ENCODE measurements at places on chromosomes 7 and 10.
A peak's percentile ranks its signal among the peaks of the same experiment; 100 is the strongest.

DNA sequence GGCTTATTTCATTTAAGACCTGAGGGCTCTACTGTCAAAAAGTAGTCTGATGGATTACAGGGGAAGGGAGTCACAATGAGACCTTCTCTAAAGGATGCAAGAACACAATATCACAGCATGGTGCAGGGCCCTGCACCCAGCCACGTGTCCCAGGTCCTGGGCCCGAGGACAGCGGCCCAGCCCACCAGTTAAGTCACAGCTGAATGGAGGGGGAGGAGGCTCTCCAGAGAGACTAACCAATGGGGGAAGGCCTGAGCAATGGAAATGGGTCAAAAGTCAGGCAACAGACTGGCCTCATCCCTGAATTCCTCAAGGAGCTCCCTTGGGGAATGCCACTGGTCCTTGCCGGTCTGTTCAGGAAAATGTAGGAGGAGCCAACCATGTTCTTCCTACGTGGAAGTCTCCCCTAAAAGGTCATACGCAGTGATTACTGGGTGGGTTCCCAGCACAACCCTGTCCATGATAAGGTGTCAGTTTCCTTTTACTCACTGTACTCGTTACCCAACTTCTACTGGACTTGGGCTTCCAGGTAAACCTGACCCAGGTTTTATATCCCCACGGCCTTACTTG, 28.3 kb downstream of the CCDC3 start:
- no peak for DNase-seq

GRCh38 chr10:9645404-9645803, 1372.3 kb upstream of the CELF2 start:
- DNase-seq = no peak

DNA sequence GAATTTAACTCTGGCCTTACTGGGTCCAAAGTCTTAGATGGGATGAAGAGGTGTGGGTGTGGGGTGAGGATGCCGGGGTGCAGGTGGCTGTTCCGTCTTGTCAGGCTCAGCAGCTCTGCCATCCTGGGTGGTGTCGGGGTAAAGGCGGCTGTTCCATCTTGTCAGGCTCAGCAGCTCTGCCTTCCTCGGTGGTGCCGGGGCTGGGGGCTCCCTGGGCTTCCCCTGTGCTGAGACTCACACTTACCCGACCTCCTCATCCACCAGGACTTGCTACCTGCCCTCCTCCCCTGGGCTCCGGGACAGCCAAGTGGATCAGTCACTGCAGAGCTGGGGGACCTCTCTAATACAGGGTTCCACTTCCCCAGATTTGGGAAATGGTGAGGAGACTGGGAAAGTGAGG, 244.3 kb upstream of the SHH start:
- no peak for DNase-seq

DNA sequence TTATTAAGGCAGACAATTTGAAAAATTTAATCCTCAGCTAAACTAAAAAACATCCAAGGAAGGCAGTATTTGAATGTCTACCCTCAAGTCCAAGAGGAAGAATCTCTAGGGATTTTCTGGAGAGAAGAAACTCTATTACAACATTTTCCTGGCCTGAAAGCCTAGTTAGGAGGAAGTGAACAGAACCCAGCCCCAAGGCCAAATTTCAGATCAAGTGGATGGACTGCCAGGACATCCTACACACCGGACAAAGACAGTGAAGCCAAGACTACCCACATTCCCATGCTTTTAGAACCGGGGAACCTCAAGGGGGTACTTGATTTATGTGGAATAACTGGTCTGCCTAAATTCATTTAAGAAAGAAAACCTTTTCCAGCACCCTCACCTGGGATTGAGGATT, 108.9 kb upstream of the MEOX2 start:
- DNase-seq = no peak

GRCh38 chr10:70369498-70370018, 12.9 kb downstream of the LRRC20 start:
- DNase-seq = no peak

DNA sequence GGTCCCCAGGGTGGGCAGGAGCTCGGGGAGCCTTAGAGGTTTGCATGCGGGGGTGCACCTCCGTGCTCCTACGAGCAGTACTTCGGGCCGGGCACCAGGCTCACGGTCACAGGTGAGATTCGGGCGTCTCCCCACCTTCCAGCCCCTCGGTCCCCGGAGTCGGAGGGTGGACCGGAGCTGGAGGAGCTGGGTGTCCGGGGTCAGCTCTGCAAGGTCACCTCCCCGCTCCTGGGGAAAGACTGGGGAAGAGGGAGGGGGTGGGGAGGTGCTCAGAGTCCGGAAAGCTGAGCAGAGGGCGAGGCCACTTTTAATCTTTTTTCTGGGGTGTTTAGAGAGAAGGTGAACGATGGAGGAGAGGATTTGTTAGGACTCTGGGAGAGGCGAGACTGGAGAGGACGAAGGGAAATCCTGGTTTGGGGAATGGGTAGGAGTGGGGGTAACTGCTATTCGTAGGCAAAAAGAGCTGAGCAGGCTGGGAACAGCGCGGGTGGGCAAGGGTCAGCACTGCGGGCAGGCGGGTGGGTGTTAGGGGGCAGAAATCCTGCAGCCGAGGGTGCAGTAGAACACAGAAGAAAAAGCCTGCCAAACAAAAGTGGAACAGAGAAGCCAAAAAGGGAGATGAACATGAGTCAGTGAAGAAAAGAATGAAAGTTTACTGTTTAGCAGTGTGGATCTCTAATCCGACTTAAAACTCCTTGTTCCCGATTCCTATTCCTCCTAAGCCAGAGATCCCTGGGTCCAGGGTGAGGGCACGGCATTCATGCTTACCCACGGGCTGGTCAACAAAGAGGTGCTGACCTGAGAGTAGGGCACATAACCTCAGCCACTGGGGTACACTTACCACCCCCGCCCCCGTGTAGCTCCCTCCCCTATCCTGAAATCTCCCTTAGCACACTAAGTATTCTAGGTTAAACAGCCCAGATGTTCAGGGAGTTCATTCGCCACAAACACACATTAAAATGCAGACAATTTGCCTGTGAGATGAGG, 26.9 kb downstream of the PRSS2 start:
- DNase-seq = no peak

- DNase-seq = no peak
Measured at GRCh38 chr7:141231018-141231792, 157.3 kb downstream of the TMEM178B start.

- DNase-seq = no peak
Measured at GRCh38 chr10:126229686-126230085, 158.6 kb downstream of the ADAM12 start.

GRCh38 chr10:126640401-126640800, 30.1 kb downstream of the C10orf90 start:
- peak; percentile 3 for DNase-seq

DNA sequence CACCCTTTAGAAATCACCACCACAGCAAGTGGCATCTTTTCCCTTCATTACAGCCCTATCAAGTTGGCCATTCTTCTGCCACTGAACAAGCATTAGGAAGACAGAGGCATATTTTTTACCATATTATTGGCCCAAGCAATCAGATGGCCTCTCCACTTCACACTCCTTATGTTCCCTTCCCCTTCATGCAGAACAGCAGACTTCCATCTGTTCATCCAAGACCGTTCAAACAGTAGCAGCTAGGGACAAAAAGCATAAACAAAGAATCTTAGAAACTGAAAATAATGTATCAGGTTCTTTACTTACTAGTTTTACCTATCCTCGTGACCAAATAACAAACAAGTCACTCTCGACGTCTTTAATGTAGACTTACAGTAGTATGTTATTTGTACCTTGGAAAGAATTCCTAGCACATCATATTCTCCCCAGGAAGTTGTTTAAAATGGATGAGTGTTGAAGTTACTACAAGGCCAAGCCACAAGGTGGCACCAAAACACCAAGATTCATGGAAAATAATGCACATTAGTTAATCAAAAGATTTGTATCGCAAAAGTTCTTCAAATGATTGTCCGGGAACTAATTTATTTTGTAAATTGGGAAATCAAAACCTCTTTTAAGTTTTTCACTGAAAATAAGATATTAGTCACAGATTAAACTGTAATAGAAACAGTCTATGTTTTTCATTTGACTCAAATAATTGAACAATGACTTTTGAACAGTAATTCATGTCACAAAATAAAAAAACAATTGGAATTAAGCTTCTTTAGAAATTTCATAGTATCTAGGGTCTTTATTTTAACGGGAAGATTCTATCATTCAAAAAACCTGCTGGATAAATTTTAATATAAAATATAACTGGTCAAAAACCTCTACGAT, 112.1 kb downstream of the VPS41 start:
- DNase-seq = peak; percentile 80

- DNase-seq = no peak
Measured at GRCh38 chr10:627032-627992, 62.2 kb downstream of the DIP2C start.

DNA sequence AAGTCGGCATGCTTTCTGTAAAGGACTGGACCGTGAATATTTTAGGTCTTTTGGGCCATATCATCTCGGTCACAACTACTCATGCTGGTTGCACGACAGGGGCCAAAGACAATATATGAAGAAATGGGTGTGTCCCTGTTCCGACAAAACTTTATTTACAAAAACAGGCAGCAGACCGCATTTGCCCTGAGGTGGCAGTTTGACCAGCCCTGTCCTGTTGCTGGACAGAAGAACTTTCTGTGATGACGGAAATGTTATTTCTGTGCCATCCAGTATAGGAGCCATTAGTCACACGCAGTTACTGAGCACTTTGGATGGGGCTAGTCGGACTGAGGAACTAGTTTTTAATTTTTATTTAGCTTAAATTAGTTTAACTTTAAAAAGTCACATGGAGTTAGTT, 112.8 kb upstream of the CARD11 start:
- DNase-seq = no peak

Measured in foreskin fibroblast (primary cell).